ENCODE measurements at places on chromosomes 3 and 15. TPM values are rescaled to one million over a fixed set of nuclear protein-coding genes. Genes with fewer than 3 reads are reported as not detected.

- DNase-seq, result no peak
Observed at GRCh38 chr3:118408431-118408830, 626.2 kb downstream of the IGSF11 start.

- no peak for DNase-seq
Observed at GRCh38 chr3:76429581-76430177, 610.2 kb upstream of the ROBO2 start.

GRCh38 chr3:8541486-8541885 lies 39.9 kb downstream of the LMCD1 start:
- no peak for DNase-seq

DNA sequence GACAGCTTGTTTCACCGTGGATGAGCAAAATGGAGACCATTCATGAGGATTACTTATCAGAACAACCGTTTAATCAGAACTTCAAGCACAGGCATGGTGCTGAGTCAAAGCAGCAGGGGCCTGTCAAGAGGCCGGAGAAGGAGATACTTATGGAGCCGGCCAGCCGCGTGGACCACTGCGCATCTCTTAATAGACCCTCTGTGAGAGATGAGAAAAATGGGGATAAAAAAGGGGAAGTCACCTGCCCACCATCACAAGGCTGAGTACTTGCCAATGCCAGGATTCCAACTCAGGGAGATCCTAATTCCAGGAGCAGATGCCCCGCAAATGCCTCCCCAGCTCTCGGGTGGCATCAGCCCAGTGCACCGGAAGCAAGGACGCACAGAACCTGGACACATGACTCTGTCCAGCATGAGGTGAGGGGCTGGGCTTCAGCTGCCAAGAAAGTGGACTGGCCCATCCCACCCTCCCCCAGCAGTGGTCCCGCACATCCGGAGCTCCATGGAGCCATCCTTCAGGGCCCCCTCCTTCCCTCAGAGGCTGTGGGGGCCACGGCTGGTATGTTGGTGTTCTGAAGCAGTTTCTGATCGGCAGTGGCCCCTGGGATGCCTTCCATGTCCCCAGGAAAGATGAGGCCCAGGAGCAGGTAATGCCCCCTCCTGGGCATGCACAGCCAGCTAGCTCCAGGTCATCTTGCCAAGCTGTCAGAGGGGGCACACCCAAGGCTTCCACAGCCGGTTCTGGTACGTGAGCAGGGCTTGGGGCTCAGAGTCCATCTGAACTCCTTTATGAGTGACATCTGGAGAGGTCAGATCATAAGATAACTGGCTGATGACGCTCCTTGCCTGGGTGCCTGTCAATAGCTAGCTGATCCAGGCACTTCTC lies 143.8 kb downstream of the ATP10A start:
- no peak for DNase-seq

DNA sequence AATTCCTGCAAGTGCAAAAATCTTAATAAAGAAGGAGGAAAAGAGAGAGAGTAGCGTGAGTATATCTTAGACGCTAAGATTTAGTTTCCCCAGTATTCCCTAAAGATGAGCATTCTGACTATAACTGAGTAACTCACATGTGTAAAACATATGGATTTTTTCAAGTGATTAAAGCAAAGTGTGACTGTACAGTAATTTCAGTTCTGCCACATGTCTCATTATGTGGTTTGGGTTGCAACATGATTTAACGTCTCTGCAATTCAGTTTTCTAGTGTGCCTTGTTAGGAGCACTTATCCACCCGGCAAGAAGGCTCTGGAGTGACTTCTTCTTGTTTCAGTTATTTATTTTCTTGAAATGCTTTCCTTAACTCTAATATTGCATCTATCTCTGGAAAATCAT lies 514.1 kb downstream of the ROBO1 start:
- no peak for DNase-seq

- DNase-seq, result no peak
Observed at GRCh38 chr3:61938878-61939549, 377.6 kb downstream of the PTPRG start.

SLC9C1 gene
- total RNA-seq, result not detected

TPRG1 gene
- 28.4 TPM for total RNA-seq

FETUB gene
- total RNA-seq, result not detected

CADPS gene
- total RNA-seq, result not detected

All from T-cell (primary cell).